ENCODE measurements at places on chromosomes 12 and 14. TPM values are rescaled to one million over a fixed set of nuclear protein-coding genes. Genes with fewer than 3 reads are reported as not detected.

The DENND5B gene
- total RNA-seq: 11.6 TPM

- no peak for DNase-seq
Observed at GRCh38 chr14:23177181-23177580, 6.3 kb downstream of the SLC7A8 start.

- no peak for DNase-seq
Observed at GRCh38 chr14:54488318-54488645, 498 bp downstream of the GMFB start.

DNA sequence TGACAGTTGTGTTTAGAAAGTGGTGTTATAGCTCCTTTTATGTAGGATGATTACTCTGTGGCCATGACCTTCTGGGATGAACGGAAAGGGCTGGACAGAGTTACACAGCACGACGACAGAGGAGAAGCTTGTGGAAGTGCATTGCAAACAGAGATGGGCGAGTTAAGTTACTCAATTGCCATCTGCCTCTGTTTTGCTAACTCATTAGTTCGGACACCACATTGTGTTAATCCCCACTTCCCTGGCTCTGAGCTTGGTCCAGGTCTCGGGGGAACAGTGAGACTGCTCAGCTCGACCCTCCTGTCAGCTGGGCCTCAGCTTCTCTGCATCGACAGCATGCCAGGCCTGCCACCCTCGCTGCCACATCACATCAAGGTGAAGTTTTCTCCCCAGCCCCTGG is 408.0 kb downstream of the ZFP36L1 start:
- DNase-seq: no peak

DNA sequence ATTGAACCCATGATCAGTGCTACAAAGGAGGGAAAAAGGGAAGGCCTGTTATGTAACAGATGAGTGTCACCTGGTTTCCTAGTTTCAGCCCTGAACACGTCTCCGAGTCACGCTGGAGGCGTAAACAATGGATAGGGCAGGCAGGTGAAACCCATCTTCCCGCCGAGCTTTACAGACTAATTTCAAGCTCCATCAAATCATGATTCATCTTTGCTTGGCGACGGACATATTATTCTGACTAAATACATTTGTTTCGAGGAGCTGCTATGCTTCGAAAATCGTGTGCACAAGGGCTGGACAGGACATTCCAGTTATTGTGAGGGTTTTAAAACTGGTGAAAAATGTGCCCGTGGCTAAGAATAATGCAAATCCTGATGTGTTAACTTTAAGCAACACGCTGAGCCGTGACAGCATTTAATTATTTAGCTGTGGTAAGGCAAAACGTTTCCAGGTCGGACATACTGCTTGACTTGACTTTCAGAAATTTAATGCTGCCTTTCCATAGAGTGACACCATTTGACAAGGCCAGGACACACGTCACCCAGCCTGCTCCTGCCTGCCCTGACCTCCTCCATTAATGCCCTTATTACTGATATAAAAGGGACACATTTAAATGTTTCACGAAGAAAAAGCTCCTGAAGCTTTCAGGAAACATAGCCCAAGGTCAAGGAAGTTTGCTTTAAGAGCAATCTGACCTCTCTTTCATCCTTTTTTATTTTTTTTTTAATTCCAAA is 1203.5 kb upstream of the TMEM132C start:
- DNase-seq: no peak

- DNase-seq: peak; percentile 91
Observed at GRCh38 chr14:85471744-85472143, 58.2 kb upstream of the FLRT2 start.

The CFAP251 gene
- 6.8 TPM for total RNA-seq

GRCh38 chr14:52609445-52610044 is 56.9 kb downstream of the GPR137C start:
- no peak for DNase-seq

GRCh38 chr12:54479421-54479820 is 6.0 kb upstream of the GTSF1 start:
- peak; percentile 27 for DNase-seq

The TPH2 gene
- not detected for total RNA-seq

DNA sequence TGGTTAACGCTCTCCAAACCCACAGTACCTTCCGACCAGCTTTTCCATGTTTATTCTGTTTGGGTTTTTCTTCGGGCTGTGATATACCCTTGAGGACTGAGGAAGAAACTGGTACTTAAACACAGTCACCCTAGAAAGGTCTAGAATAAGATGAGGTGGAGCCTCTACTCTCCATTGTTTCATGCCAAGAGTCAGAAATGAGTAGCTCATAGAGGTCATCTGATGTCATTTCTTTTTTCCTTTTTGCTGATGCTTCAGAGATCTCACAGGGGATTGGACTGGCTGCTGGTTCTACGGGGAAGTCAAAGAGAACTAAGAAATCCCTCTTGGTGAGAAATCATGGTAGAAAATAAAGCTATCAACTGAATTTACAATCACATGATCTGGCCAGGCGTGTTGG is 538.2 kb upstream of the TMEM132C start:
- DNase-seq: no peak

DNA sequence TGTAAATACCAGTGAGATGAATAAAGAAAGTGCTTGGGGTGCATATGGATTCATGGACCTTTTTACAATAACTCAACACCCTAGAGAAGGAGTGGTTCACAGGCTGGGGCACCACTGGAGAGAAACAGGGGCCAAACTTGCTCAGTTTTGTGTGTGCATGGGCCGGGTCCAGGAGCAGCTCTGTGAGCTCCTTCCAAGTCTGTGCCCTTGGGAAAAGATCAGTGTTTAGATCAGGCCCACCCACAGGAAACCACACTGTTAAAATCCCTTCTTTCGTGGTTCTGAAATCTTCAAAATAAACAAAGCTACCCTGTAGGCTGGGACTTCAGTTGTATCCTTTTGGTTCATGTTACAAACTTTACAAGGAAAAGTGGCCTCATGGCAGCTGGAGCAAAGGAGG is 156.1 kb upstream of the TMEM260 start:
- DNase-seq: peak; percentile 91

GRCh38 chr14:92948647-92949046 is 25.7 kb downstream of the CHGA start:
- no peak for DNase-seq

- peak; percentile 84 for DNase-seq
Observed at GRCh38 chr12:70853326-70853725, 67.2 kb downstream of the PTPRR start.

The FAIM2 gene
- 3.9 TPM for total RNA-seq

DNA sequence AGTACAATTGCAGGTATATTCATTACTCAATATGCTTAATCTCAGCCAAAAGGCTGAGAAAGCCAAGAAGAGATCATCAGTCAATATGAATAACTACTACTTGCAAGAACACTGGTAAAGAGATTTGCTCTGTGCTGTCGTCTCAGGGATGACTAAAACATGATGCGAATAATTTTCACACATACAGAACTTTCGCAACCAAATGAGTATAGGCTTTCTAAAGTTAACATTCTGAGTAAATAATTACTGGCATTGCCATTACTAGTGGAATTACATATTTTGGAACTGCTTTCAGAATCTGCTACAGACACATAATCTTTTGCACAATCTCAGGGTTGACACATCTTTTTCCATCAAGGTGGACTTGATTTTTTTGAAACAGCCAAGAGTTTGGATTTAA is 24.7 kb downstream of the NCKAP1L start:
- no peak for DNase-seq

The FAM222A gene
- total RNA-seq: 0.43 TPM

The KRT83 gene
- total RNA-seq: not detected
